ENCODE measurements at places on chromosomes 4 and X.

- no peak for DNase-seq
These were observed 3.9 kb upstream of the TMPRSS11B start for GRCh38 chr4:68249434-68249833.

- DNase-seq = no peak
These were observed 32.9 kb downstream of the CHM start for GRCh38 chrX:86014421-86014820.

GRCh38 chr4:169756971-169757574 lies 671 bp downstream of the HPF1 start:
- no peak for DNase-seq

DNA sequence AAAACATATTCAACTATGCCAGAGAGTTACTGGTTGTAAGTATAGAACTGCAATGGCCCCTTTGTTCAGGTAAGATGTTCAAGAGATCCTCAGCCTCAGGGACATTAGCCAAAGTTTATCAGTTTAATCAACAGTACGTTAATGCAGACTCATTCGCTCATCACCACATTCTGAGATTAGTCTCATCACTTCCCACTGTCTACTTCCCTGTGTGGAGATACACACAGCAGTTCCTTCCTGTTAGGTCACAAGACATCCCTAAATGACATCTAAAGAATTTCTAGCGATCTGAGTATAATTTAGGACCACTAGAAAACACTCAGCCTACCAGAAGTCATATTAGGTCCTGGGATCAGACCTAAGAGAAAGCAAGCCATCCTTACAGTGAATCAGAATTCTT lies 10.4 kb downstream of the SLC10A7 start:
- no peak for DNase-seq

GRCh38 chrX:49166914-49167739 lies 4.6 kb downstream of the MAGIX start:
- DNase-seq = no peak

DNA sequence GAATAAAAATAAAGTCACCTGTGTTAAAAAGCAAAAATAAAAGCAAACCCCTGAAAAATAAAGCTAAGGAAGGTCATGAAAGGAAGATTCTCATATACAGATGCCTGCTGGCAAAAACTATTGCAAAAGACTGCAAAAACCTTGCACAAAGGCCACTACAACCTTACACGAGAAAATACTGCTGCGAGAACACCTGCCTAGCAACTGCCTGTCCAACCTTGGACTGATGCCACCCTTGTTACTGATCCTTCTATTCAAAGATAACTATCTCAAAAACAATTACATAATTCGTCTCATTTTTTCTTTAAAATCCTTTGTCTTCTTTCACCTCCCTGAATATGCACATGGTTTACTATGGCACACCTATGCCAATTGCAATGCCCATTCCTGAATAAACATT lies 49.6 kb downstream of the SLC2A9 start:
- DNase-seq = no peak

DNA sequence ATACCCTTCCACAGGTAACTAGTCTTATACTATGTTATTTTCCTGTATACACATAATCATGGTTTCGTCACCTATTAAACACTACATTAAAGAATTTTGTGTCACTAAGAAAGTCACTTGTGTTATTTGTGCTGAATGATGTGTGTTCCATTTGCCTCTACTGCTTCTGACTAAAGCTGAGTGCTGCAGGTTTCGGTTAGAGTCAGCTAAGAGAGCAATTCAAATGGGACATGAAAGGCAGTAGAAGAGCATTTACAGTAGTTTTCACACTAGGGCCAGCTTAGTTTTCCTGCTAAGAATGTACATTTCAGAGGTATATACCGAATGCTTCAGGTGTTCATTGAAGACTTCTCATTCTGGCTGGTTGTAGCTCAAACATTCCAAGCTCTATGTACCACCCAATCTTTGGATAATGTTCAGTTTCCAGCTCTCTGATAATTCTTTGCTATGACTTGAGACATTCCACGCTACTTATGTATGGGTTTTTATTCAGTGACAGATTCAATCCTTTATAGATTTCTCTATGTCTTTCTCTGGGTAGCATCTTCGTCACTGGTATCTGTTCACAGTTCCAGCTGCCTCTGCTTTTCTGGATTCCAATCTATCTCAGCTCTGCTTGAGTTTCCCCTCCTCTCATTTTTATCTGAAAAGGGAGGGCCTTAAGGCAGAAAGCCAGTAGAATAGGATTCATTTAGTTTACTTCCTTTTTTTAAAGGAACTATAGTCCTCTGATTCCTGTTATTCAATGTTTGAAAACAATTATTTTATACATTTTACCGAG lies 164.4 kb downstream of the CXXC4 start:
- no peak for DNase-seq

GRCh38 chrX:8432396-8432795 lies 32.2 kb upstream of the VCX3B start:
- no peak for DNase-seq

GRCh38 chr4:138200236-138200590 lies 41.9 kb downstream of the SLC7A11 start:
- no peak for DNase-seq

GRCh38 chrX:154056770-154057241 lies 37.1 kb upstream of the IRAK1 start:
- no peak for DNase-seq

- no peak for DNase-seq
These were observed 639 bp upstream of the SORCS2 start for GRCh38 chr4:7191546-7192251.

GRCh38 chrX:107716816-107717700 lies 58.5 kb downstream of the TSC22D3 start:
- peak; percentile 74 for DNase-seq

DNA sequence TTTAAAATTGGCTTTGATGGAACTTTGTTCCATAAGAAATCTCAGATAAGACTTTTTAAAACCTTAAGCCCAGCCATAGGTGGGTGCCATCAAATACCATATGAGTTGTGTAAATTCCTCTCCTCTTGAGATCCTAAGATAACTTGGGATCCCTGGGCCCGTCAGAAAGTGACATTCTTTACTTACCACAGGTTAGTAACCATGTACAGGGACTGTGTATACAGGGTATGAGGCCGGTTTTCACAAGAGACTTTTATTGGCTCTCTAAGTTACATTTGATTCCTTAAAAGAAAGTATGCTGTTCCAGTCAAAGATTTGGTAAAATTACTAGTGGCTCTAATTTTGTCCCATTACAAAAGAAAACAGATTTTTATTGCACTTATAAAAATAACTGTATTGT lies 110.1 kb downstream of the APOOL start:
- DNase-seq = no peak

GRCh38 chrX:154419189-154419588 lies 7.8 kb downstream of the TAFAZZIN start:
- no peak for DNase-seq

DNA sequence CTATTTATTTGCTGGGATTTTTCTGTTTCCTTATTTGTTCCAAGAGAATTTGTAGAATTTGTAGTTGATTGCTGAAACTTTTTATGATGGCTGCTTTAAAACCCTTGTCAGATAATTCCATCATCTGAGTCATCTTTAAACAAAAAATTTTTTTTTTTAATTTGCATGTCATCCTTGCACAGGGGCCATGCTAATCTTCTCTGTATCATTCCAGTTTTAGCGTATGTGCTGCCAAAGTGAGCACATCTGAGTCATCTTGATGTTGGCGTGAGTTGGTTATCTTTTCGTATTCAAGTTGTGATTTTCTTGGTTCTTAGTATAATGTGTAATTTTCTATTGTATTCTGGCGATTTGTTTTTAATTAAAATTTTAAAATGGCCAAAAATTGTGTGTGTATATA lies 18.7 kb upstream of the ZNF157 start:
- DNase-seq = no peak

GRCh38 chrX:131958724-131959123 lies 64.4 kb upstream of the STK26 start:
- DNase-seq = no peak

DNA sequence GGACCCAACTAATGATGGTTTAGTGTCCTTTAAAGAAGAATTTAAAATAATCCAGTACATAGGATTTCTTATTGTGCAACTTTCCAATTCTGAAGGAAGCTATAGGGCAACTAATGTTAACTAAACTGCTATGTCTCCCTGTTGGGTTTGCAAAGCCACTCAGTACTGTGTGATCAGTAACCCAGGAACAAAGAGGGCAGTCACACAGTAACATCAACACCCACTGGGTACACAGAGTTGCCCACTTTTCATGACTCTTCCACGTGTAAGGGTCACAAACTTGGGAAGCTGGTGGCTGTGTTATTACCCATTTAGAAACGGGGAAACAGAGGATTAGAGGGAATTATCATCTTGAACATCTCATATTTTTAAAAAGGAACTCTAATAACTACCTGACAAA lies 555.0 kb upstream of the DIPK2B start:
- no peak for DNase-seq

DNA sequence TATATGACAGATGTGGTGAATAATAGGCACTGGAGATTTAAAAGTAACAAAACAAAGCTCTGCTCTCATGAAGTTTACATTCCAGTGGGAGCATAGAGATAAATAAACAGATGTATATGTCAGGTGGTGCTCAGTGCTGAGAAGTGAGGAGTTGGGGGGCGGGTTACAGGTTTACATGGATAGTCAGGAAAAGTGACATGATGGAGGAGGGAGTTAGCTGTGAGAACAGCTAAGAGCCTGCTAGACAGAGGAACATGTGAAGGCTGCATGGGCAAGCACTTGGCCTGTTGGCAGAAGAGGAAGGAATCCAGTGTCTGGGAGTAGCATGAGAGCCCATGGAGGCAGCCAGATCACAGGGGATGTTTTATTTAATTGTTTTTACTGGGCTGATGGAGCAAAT lies 10.2 kb upstream of the TMEM156 start:
- no peak for DNase-seq

GRCh38 chrX:146396409-146396808 lies 413.2 kb upstream of the CXorf51B start:
- no peak for DNase-seq

- DNase-seq = no peak
These were observed 159.0 kb upstream of the CXCL13 start for GRCh38 chr4:77446601-77447000.

GRCh38 chrX:118506805-118507480 lies 11.3 kb downstream of the DOCK11 start:
- no peak for DNase-seq

GRCh38 chr4:132180020-132180427 lies 969.1 kb upstream of the PCDH10 start:
- DNase-seq = no peak

DNA sequence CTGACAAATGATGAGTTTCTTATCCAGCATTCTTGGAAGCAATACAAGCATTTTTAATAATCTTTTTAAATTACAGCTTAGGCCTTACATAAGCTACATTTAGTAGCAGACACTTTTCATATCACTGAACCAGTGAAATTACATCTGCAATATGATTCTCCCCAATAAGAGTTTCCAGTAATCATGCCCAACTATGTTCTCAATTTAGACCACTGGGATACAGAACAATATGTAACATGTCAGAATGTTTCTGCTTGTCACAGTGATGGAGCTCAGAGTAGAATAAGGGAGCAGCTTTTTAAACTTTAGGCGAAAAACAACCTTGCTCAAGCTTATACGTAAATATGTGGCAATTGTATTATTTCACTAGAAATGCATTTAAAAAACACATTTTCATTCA lies 1132.2 kb downstream of the FAT4 start:
- no peak for DNase-seq

GRCh38 chr4:15516494-15516893 lies 46.8 kb downstream of the CC2D2A start:
- no peak for DNase-seq

GRCh38 chr4:100539706-100540105 lies 21.9 kb upstream of the EMCN start:
- no peak for DNase-seq

GRCh38 chr4:8276358-8277240 lies 7.0 kb downstream of the HTRA3 start:
- DNase-seq = no peak

DNA sequence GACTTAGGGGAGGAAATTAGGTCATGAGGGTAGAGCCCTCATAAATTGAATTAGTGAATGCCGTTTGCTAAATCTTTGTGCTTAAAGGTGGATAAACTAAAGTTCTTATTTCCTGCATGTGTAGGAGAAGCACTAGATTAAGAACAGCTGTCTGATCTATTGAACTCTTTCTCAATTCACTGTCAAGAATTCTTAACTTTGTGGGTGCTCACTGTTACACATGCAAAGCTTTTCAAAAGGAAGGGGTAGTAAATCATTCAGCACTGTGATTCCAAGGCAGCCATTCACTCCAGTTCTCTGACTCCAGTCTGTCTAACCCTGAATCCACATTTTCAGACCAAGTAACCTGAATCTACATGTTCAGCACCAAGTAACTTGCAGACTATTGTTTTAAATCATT lies 1520.1 kb downstream of the PCDH18 start:
- no peak for DNase-seq

DNA sequence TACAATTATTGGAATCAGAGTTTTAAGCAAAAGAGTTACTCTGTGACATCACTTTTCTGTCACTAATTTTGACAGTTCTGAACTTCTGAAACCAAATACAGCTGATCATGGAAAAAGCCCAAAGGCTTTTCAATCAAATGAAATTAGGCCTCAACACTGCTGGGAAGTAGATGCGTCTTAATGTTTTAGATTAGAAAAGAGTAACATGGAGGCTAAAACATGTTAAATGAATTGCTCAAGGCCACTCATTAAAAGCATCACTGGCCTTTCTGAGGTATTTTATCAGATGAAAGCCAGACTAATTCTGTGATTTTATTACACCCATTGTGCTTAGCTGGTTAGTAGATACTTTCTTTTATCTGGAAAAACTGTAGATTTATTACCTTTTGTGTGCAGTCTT lies 672.6 kb downstream of the CENPC start:
- DNase-seq = no peak

DNA sequence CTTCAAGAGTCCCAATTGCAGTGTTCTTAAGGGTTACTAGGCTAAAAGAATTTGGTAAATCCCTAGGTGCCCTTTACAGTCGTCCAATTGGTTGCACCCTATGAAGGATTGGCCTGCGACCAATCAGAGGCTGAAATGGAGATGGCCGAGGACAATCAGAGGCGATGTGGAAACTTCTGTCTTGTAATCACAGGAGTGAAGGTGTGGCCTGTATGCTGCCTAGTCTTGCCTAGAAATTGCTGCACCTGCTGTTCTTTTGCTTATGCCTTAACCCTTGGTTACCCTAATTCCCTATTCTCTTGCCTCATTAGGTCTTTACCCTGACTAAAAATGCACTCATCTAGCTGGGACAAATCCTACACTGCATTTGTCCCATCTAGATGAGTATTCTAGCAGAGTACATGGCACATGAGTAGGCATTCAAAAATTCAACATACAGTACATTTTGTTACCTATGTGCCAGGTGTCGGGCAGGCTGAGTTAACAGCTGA lies 1.0 kb upstream of the DCK start:
- no peak for DNase-seq

GRCh38 chr4:13399257-13399656 lies 84.9 kb downstream of the RAB28 start:
- no peak for DNase-seq

- no peak for DNase-seq
These were observed 42.4 kb downstream of the KIAA0232 start for GRCh38 chr4:6824772-6825402.

GRCh38 chrX:41347186-41347585 lies 13.2 kb downstream of the DDX3X start:
- DNase-seq = no peak

- no peak for DNase-seq
These were observed 502.6 kb upstream of the TECRL start for GRCh38 chr4:64911846-64912245.
